ENCODE measurements at places on chromosomes 11 and 22.
A peak's percentile ranks its signal among the peaks of the same experiment; 100 is the strongest.

DNA sequence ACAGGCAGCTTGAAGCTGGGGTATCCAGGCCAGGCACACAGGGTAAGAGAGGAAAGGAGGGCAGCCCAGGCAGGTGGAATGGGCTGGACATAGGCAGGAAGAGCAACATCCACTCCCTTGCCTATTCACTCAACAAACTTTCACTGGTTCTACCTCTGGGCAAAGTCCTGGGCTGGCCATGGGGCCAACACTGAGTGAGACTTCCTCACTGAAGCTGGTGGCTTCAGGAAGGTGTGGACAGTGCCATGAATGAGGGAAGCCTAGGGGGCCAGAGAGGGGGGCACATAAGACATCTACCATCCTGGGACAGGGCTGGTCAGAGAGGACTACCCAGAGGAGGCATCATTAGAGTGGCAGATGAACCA, 44.9 kb upstream of the TCF20 start:
- no peak overlapping the region for H3K4me3 ChIP-seq
- H3K27me3 ChIP-seq, result peaks cover 15% of the 10 kb centered on the region
- no peaks in the 10 kb centered on the region for H3K4me1 ChIP-seq
- DNase-seq, result no peak
- H3K36me3 ChIP-seq, result no peaks in the 10 kb centered on the region

- no peak overlapping the region for H3K4me3 ChIP-seq
- H3K27me3 ChIP-seq, result no peaks in the 10 kb centered on the region
- DNase-seq, result no peak
Measured at GRCh38 chr22:38163844-38164550, 17.6 kb downstream of the PLA2G6 start.

GRCh38 chr11:70360211-70360610, 38.1 kb upstream of the CTTN start:
- H3K36me3 ChIP-seq, result peaks cover 52% of the 10 kb centered on the region
- no peak overlapping the region for H3K27ac ChIP-seq

DNA sequence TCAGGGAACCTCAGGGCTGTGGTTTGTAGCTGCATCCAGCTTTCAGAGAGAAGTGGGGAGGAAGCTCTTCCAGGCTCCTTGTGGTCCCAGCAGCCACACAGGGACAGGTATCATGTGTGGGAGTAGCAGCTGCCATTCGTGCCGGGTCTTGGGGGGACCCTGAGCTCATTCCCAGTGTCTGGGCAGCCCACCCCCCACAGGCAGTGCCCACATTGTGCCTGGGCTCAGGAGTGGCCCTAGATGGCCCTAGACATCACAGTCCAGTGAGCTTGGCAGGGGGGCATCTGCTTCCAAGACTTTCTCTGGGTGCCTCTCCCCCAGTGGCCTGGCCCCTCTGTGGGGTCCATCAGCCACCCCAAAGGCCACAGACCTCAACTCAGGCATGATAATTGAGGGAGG, 619.7 kb downstream of the BRD1 start:
- no peak overlapping the region for H3K4me3 ChIP-seq
- no peak overlapping the region for H3K27ac ChIP-seq
- no peaks in the 10 kb centered on the region for H3K36me3 ChIP-seq
- H3K27me3 ChIP-seq, result no peaks in the 10 kb centered on the region
- H3K4me1 ChIP-seq, result no peaks in the 10 kb centered on the region

DNA sequence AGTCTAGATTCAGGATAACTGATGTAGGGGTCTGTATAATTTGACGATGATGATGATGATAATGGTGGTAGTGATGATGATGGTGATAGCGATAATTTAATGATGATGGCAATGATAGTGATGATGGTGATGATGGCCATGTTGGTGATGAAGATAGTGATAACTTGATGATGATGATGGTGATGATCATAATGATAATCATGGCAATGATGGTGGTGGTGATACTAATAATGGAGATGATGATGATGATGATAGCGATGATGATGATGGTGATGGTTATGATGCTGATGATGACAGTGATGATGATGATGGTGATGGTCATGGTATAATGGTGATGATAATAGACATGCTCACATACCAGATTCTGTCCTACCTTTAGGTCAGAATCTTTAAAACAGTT, 66.2 kb upstream of the SEZ6L start:
- DNase-seq, result no peak
- no peak overlapping the region for H3K27ac ChIP-seq
- H3K27me3 ChIP-seq, result no peaks in the 10 kb centered on the region
- no peaks in the 10 kb centered on the region for H3K36me3 ChIP-seq
- no peaks in the 10 kb centered on the region for H3K4me1 ChIP-seq
- no peak overlapping the region for H3K4me3 ChIP-seq

DNA sequence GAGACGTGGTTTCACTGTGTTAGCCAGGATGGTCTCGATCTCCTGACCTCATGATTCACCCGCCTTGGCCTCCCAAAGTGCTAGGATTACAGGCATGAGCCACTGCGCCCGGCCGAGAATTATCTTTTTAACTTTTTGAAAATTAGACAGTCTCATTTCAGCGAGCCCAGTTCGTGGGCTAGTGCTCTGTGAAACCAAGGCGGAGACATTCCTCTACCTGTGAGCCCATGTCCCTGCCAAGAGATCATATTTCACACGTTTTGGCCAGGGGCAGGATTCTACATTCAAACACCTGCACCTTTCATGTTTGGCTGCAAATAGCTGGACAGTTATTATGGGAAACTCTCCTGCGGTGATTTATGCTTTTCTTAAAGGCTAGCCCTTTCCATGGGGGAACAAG, 60.3 kb downstream of the IRAG1 start:
- H3K4me1 ChIP-seq, result no peaks in the 10 kb centered on the region
- H3K4me3 ChIP-seq, result no peak overlapping the region
- H3K27ac ChIP-seq, result no peak overlapping the region
- no peaks in the 10 kb centered on the region for H3K27me3 ChIP-seq
- H3K36me3 ChIP-seq, result peaks cover 61% of the 10 kb centered on the region
- no peak for DNase-seq

DNA sequence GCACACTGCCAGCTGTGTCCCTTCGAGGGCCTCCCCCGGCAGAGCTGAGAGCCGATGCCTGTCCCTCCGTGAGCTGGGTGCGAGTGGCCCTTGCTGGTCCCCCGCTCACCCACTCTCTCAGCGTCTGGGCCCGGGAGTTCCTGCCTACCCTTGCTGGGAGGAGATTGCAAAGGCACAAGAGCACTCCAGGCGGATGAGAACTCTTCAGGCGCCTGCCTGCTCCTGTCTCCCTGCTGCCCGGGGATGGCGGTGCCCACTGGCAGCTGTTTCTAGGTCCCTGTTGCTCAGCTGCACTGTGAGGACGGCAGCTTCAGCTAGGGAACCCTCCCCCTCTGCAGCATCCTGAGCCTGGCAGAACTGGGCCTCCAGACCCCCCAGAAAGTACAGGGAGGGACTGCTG, 61.1 kb downstream of the FLRT1 start:
- peaks cover 22% of the 10 kb centered on the region for H3K4me1 ChIP-seq
- H3K36me3 ChIP-seq, result no peaks in the 10 kb centered on the region
- H3K4me3 ChIP-seq, result no peak overlapping the region
- peaks cover 9% of the 10 kb centered on the region for H3K27me3 ChIP-seq
- H3K27ac ChIP-seq, result no peak overlapping the region

DNA sequence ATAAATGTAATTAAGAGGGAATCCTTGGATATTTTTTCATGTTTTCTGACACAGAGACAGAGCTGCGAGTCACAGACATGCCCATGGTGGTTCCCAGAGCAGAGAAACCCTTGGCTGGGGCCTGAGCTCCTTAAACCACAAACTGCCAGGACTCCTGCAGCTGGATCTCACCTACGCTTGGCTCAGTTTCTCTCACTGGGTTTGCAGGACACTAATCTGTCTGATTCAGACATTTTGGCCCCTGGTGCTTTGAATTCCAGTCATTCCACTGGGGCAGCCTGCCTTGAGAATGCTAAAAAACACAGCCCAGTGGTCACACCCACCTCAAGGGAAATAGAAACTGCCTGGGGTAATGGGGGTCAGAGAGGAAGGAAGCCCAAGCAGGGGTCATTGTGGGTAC, 122.6 kb downstream of the CCDC81 start:
- no peaks in the 10 kb centered on the region for H3K27me3 ChIP-seq
- no peak overlapping the region for H3K27ac ChIP-seq
- peaks cover 10% of the 10 kb centered on the region for H3K4me1 ChIP-seq
- DNase-seq, result peak; percentile 67
- no peak overlapping the region for H3K4me3 ChIP-seq

DNA sequence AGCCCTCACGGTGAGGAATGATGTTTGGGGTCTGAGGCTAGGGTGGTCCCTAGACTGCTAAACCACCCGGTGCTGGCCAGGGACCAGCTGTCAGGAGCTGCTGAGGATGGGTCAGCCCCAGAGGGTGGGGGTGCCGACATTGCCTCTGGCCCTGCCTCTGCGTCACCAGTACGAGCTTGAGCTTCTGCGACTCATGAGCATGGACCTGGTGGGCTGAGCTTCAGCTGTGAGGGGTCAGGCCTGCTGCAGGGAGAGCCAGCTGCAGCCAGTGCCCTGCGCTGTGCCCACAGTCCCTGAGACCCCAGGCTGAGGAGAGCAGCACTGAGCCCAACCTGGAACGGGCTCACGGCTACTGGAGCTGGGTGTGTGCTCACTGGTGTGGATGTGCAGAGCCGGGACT, 7.0 kb downstream of the DERL3 start:
- DNase-seq, result no peak
- H3K27ac ChIP-seq, result no peak overlapping the region
- H3K36me3 ChIP-seq, result peaks cover 69% of the 10 kb centered on the region
- no peaks in the 10 kb centered on the region for H3K27me3 ChIP-seq

- no peak for DNase-seq
- no peak overlapping the region for H3K4me3 ChIP-seq
- no peaks in the 10 kb centered on the region for H3K36me3 ChIP-seq
Measured at GRCh38 chr11:1643146-1643690, 13.6 kb downstream of the KRTAP5-5 start.

GRCh38 chr11:131977854-131978253, 607.4 kb downstream of the NTM start:
- peak; percentile 77 for DNase-seq
- no peaks in the 10 kb centered on the region for H3K27me3 ChIP-seq
- H3K36me3 ChIP-seq, result no peaks in the 10 kb centered on the region
- H3K27ac ChIP-seq, result no peak overlapping the region
- H3K4me1 ChIP-seq, result no peaks in the 10 kb centered on the region
- no peak overlapping the region for H3K4me3 ChIP-seq

DNA sequence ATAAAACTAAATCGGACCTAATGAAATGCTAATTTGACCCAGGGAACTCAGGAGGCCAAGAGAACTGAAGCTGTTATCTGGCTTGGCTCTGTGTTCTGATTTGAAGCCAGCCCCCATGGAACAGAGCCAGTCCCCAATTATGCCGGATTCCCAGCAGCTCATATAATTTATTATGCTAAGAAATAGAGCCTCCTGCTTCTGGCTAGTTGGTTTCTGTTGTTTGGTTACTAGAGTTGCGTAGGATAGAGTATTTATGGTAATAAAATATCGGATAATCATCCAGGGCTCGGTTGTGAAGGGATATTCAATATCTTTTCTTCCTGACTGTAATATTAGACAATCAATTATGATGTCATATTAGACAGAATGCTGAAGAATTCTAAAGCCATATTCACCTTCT, 120.4 kb upstream of the TTC12 start:
- no peaks in the 10 kb centered on the region for H3K4me1 ChIP-seq
- no peak overlapping the region for H3K4me3 ChIP-seq
- no peak overlapping the region for H3K27ac ChIP-seq
- no peak for DNase-seq

GRCh38 chr11:42975180-42975529, 336.6 kb upstream of the API5 start:
- no peak for DNase-seq
- no peak overlapping the region for H3K4me3 ChIP-seq
- H3K36me3 ChIP-seq, result no peaks in the 10 kb centered on the region
- H3K27ac ChIP-seq, result no peak overlapping the region
- H3K4me1 ChIP-seq, result no peaks in the 10 kb centered on the region
- H3K27me3 ChIP-seq, result no peaks in the 10 kb centered on the region

DNA sequence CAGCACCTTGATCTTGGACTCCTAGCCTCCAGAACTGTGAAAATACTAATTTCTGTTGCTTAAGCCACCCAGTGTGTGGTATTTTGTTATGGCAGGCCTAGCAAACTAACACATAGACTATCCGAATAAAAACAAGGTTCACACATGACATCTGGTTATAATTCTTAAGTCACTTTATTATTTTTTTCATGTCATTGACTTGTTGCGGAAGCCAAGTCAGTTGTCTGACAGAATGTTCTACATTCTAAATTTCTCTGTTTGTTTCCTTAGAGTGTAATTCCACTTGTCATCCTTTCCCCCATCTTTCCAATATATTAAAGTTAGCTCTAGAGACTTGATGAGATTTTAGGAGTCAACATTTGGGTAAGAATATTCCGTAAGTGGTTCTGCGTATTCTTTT, 40.6 kb downstream of the RAB30 start:
- no peak overlapping the region for H3K4me3 ChIP-seq
- H3K4me1 ChIP-seq, result 0 out of 2 replicates have a peak, but pooled peaks cover 4% of the 10 kb centered on the region
- H3K27me3 ChIP-seq, result no peaks in the 10 kb centered on the region
- H3K36me3 ChIP-seq, result no peaks in the 10 kb centered on the region
- no peak overlapping the region for H3K27ac ChIP-seq
- no peak for DNase-seq

- H3K4me1 ChIP-seq, result no peaks in the 10 kb centered on the region
- no peak overlapping the region for H3K27ac ChIP-seq
- no peaks in the 10 kb centered on the region for H3K36me3 ChIP-seq
- peaks cover 11% of the 10 kb centered on the region for H3K27me3 ChIP-seq
Measured at GRCh38 chr11:123047266-123047946, 14.5 kb downstream of the HSPA8 start.

- H3K36me3 ChIP-seq, result no peaks in the 10 kb centered on the region
- H3K27me3 ChIP-seq, result no peaks in the 10 kb centered on the region
- H3K4me1 ChIP-seq, result peaks cover 10% of the 10 kb centered on the region
- peak; percentile 82 for DNase-seq
- no peak overlapping the region for H3K27ac ChIP-seq
Measured at GRCh38 chr11:102010776-102011494, 36.3 kb upstream of the CFAP300 start.

GRCh38 chr11:83467837-83468236, 181.7 kb upstream of the CCDC90B start:
- no peaks in the 10 kb centered on the region for H3K36me3 ChIP-seq
- no peak for DNase-seq
- no peaks in the 10 kb centered on the region for H3K4me1 ChIP-seq
- H3K27me3 ChIP-seq, result no peaks in the 10 kb centered on the region

DNA sequence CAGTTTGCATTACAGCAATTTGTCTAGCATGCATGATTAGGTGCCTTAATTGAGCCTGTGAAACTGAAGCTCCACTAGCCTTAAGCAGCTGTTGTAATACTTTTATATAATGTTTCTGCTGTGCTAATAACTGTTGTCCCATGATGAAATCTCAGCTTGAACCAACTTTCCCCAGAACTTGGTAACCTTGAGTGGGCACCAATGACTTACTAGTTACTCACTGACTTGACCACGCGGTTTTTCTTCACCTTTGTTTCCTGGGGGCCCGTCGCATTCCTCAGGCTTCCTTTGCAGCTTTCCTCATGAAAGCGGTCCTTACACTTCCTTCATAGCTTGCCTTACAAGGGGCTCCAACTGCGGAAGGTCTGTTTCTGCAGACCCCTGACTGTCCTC, 11.2 kb upstream of the GLYATL1 start:
- peak; percentile 7 for DNase-seq
- no peak overlapping the region for H3K4me3 ChIP-seq
- H3K27ac ChIP-seq, result no peak overlapping the region
